ENCODE measurements at places on chromosomes 16 and 17. TPM values are rescaled to one million over a fixed set of nuclear protein-coding genes. Genes with fewer than 3 reads are reported as not detected.

PPP1R1B gene
- 0.25 TPM for total RNA-seq

ANKRD40CL gene
- not detected for total RNA-seq

OTOP3 gene
- not detected for total RNA-seq

CCL1 gene
- total RNA-seq = not detected

SPECC1 gene
- total RNA-seq = 14.1 TPM

CCL5 gene
- total RNA-seq = 0.13 TPM

TBC1D3K gene
- not detected for total RNA-seq
